ENCODE measurements at places on chromosomes 5 and 9.
A peak's percentile ranks its signal among the peaks of the same experiment; 100 is the strongest.

DNA sequence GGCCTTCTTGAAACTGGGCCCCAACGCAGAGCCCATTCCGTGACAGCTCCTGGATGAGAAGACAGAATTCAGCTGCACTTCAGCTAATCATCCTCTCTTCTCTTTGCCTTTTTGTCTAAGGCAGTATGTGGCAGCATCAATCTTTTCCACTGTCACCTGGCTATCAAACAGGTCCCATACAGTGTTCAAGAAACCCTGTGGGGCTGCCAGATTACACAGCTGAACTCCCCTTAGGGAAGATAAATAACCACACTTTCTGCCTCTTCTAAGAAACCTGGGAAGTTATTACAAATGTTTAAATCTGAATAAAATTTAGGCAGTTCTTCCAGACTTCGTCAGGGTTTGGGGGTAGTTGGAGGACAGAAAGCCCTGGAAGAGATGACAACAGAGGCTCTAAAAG, 61.0 kb downstream of the SPEF2 start:
- no peak for DNase-seq

DNA sequence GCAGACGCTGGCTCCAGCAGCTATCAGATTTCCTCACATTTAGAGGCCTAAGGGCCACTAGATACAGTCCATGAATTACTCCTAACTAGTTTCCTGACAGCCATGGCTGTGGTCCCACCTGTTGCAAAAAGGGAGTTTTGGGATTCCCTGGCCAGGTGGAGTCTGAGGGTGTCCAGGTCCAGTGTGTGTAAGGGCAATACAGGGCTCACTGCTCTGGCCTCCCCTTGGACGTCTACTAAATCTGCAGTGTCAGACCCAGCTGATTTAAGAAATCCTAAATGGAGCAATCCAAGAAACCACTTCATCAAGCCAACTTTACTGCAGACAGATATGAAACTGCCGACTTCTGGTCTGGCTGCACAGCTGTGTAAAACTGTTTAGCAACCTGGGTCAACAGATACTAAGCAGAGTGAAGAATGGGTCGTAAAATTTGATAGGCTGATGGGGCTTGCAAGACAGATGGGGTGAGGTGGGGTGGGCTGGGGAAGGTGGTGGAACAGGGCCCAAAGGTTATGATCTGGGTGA, 116.4 kb downstream of the GADD45G start:
- DNase-seq: peak; percentile 83

- peak; percentile 65 for DNase-seq
Measured at GRCh38 chr9:16289639-16290038, 580.8 kb downstream of the BNC2 start.

DNA sequence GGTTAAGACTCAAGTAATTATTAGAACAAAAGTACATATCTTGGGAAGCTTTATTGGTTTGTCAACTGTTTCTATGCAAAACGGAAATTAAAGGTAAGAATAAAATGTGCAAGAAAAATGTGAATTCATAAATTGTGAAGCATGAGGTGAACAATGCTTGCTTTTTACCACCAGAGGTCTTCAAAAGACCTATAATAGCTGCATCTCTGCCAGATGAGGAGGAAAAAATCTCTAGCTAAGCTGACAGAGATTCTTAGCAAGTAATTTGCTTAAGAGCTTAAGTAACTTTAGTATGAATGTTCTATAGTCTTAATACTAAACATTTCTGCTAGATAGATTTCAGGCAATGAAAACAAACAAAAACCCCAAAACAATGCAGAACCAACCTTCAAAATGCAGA, 54.1 kb downstream of the MRPS30 start:
- no peak for DNase-seq

- no peak for DNase-seq
Measured at GRCh38 chr9:22654833-22655232, 208.2 kb downstream of the DMRTA1 start.

DNA sequence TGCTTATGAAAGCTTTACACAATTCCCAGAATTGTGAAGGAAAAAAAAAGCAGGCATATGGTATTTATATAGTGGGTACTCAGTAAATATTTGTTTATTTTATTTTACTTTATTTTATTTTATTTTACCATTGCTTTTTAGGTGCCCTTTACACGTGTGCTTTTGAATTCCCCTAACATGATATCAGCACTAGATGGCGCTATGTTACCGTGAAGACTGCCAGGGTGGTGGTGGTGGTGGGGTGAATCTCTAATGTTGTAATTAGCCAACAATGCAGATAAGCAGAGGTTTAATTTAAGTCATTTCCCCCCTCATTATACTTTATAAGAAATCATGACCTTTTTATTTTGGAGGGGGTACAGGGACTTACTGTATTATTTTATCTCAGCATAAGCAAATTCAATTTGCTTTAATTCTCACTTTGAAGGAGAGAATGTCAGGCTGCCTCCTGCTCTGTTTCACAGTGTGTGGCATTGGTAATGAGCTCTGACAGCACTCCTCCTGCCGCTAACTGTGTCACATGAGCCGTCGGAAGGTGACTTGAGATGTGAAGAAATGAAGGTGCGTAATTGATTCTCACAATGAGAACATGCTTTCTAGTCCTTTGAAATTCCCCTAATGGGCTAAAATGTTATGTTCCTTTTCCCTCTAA, 165.6 kb downstream of the YTHDC2 start:
- peak; percentile 52 for DNase-seq

DNA sequence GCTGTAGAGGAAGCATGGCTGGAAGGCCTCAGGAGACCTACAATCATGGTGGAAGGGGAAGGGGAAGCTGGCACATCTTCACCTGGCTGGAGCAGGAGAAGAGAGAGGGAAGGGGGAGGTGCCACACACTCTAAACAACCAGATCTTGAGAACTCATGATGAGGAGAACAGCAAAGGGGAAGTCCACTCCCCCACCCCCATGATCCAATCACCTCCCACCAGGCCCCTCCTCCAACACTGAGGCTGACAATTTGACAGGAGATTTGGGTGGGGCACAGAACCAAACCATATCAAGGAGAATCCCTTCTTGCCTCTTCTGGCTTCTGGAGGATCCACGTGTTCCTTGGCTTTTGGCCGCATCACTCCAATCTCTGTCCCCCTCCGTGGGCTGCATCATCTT, 13.1 kb upstream of the CMBL start:
- DNase-seq: no peak

Data from suppressor macrophage treated with lipopolysaccharide for 1 hour (primary cell).